ENCODE measurements at places on chromosomes 5 and 9.

DNA sequence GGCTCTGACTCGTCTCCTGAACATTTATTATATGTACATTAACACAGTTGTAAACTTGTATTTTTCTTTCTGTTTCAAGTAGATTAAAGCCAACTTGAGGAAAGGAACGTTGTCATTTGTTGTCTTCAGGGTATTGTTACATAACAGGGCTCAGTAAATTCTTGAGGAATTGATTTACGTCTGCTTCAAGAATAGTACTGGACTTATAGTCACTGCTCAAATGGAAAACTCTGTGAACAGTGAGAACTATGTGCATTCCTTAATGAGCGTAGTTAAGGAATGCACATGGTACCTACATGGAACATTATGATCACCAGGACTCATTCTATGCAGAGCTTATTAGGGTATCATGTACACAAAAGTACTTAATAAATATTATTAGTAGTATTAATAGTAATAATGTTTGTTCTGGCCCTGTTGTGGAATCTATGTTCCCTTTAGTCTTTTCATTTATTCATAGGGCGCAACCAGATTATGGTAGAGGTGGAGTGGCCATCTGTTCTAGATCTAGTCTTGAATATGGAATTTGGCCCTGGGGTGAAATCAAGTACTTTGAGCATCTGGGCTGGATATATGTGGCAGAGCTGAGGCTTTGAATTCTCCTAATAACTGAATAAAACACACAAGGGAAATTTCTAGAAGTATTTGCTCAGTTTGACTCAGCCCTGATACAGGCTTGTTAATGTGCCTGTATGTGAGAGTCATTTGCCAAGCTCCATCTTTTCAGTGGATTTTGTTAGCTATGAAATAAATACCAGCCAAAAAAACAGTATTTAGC is 108.6 kb upstream of the SH3GL2 start:
- no peak for DNase-seq

DNA sequence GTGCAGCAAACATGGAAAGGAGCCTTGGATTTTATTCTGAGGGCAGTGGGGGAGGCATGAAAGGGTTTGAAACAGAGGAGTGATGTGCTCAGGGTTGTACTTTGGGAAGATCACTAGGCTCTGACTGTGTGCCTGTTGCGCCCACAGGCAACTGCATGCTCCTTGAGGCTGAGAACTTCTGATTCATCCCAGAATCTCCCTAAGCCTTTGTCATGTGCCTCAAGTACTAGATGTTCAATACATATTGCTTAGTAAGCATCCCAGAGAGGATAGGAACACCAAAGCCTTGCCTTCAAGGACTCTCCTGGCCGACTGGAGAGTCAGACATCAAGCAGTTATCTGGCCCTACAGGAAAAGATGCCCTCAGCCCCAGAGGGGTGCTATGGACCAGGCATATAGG is 54.1 kb downstream of the ARHGEF37 start:
- DNase-seq: no peak

- DNase-seq: no peak
Measured at GRCh38 chr5:107557051-107557658, 113.6 kb downstream of the EFNA5 start.

- DNase-seq: no peak
Measured at GRCh38 chr5:97986069-97986468, 787.4 kb upstream of the RGMB start.

DNA sequence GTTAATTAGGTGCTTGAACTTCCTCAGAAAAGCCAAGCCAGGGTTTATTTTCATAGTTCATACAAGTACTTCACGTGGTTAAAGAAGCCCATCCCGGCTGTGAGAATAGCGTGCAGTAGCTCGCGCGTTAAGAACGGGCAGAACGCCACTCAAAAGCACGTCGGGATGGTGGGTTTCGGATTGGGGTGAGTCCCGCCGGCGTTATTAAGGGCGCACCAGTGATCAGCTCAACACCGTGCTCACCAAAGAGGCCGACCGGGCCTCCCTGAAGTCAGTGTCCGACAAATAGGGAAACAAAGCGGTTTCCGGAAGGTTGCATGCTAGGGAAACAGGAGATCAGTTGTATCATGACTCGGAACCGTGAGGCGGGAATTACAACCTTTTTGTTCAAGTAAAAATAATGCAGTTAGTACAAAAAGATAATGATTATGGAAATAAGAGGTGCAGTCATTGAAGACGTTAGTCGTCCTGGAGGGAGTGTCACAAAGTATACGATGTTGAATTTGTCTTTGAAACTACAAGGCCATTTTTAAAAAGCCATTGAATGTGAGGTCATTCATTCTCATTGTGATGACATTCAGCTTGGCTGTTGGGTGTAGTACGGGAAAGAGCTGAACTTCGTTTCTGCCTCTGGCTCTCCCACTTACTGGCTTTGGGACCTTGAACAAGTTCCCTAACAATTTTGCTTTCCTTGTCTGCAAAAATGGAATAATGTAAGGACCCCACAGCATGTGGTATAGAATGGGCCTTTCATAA is 992 bp downstream of the SETD9 start:
- no peak for DNase-seq

DNA sequence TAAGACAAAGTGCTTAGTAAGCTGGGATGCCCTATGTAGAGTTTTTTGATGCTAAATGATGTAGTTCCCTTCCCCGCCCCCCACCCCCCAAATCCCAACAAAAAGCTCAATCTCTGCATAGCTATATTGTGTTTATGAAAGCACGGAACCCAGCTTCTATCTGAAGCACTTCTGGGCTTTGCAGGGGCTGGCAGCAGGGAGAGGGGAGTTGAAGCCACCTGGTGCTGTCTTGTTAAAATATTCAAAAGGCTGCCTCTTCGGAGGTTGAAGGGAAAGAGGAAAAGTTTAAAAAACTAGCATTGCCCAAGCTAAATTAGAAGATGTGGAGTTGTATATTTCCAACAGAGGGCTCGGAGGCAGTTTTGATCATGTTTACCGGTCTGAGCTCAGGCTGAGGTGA is 5.0 kb upstream of the TNC start:
- no peak for DNase-seq

- no peak for DNase-seq
Measured at GRCh38 chr5:53194086-53194485, 84.5 kb upstream of the MOCS2 start.
